ENCODE measurements at places on chromosomes 1 and 21.

DNA sequence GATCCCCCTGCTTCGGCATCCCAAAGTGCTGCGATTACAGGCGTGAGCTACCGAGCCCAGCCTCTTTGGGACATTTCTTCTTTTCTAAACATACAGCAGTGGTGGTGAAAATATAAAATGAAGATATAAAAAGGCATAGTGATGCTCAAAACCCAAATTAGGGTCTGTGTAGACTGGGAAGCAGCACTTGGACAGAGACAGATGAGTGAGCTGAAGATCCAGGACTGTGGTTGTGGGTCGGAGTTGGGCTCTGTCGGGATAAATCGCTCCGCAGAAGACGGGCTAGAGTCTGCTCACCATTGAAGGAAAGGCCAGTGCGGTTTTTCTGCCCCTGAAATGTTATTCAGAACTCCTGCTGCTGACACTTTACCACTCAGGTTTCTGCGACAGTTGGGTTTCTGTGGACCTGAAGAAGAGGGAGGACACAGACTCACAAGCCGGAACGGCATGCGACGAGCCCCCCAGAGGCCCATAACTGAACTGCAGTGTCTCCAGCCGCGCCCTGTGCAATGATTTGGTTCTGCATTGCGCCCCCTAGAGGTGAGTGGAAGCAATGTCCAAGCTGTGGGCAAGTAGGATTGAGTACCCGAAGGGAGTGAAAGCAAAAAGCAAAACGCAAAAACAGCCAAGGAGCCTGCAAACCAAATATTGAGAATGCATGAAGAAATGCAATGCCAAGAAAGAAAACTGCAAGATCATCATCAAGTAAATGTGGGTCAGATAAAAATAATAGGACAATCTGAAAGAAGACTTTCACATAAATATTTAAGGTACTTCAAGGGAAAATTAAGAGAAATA is 66.6 kb downstream of the GABPA start:
- peak; percentile 67 for DNase-seq

GRCh38 chr1:6474815-6475282 is 8.9 kb upstream of the TNFRSF25 start:
- no peak for DNase-seq

GRCh38 chr1:45557422-45557944 is 6.9 kb downstream of the AKR1A1 start:
- DNase-seq, result no peak

GRCh38 chr1:61055110-61055614 is 27.2 kb upstream of the NFIA start:
- no peak for DNase-seq

- DNase-seq, result no peak
Measured at GRCh38 chr1:190138266-190138665, 339.4 kb downstream of the BRINP3 start.

DNA sequence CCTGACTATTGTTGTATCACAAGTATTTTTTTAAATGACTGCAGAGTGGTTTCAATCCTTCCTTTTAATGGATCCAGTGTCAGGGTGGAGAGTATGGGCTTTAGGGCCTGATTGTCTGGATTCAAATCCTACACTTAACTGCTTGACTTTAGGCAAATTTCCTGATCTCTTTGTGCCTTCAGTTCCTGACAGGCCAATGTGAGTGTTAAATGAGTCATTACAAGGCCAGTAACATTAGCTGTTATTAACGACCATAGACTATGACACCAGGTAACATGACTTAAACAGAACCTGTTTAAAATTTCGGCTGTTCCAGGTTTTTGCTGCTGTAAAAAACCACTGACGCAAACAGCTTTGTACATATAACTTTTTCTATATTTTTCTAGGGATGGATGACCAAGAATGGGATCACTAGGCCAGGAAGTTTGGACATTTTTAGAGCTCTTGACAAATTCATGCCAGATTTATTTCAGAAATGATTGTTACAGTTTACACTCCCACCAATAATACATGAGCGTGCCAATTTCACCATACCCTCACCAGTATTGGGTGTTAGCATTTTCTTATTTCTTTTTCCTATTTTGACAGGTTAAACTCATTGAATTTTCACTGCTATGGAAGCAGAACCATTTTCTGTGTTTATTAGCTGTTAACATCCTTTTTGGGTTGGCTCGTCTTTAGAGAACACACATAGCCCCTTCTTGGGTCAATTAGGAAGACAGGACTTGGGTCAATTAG is 11.3 kb downstream of the ZNF362 start:
- DNase-seq, result no peak

DNA sequence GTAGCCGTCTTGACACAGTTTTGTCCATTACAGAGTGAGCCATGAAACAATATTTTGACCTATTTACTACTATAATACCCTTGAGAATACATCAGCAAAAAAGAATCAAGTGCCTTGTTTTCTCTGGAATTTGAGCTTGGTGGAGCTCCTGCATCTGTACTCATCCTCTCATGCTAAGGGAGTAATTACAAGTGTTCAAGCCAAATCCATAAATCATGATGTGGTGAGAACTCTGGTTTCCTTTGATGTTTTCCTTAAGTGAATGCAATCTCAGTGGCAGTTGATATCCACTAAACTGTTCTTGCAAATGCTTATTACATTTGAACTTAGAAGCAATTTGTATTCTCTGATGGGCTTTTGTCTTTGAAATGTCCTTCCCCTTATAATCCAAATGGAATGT is 824.6 kb upstream of the TMPRSS15 start:
- DNase-seq, result no peak

GRCh38 chr1:24939675-24940193 is 9.7 kb upstream of the RUNX3 start:
- no peak for DNase-seq

- DNase-seq, result peak; percentile 12
Measured at GRCh38 chr1:110136911-110137310, 13.4 kb upstream of the SLC6A17 start.

DNA sequence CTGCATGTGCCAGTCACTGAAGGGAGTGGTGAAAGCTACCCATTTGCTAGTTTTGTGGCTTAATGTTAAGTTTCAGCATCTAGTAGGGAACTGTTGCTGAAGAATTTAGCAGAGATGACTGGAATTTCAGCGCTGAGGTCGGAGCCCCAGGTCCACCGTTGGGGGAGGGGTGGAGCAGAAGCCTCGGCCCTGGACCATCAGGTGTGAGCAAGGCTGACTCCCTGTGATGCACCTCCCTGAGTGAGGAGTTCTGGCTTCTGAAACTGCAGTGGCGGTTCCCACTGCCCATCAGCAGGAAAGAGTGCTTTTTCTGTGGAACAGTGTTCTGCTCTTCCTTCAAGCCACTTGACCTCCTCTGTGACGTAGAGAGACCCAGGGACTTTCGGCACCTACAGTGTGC is 1.3 kb downstream of the NOS1AP start:
- no peak for DNase-seq

GRCh38 chr1:55051621-55052020 is 12.3 kb downstream of the PCSK9 start:
- no peak for DNase-seq

- no peak for DNase-seq
Measured at GRCh38 chr1:228554107-228554506, 66.9 kb downstream of the RNF187 start.

DNA sequence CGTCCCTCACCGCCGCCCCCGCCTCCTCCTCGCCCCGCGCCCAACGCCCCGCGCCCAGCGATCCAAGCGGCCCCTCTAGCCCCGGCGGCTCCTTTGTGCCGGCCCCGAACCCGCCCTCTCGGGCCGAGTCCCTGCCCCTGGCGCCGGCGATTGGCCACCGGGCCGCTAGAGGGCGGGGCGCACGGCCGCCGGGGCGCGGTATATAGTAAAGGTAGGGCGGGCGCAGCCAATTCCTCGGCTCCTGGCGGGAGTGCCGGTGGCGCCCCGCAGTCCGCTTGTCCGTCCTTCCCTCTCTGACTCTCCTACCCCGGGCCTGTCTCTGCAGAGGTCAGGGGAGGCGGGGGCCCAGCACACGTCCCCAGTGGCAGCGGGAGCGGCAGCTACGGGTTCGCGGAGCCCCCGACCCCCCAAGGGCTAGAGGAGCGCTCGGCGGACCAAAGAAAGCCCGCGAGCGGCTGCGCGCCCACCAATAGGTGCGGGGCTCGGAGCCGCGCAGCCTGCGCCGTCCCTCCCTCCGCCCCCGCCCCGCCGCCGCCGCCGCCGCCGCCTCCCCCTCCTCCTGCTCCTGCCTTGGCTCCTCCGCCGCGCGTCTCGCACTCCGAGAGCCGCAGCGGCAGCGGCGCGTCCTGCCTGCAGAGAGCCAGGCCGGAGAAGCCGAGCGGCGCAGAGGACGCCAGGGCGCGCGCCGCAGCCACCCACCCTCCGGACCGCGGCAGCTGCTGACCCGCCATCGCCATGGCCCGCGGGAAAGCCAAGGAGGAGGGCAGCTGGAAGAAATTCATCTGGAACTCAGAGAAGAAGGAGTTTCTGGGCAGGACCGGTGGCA is at the start of gene ATP1B1:
Gene ATP1B1 (plus strand): TSS at position 596 of the 826 bp plus-strand sequence. CDS start 140 bp downstream, at position 736.
- peak; percentile 56 for DNase-seq

DNA sequence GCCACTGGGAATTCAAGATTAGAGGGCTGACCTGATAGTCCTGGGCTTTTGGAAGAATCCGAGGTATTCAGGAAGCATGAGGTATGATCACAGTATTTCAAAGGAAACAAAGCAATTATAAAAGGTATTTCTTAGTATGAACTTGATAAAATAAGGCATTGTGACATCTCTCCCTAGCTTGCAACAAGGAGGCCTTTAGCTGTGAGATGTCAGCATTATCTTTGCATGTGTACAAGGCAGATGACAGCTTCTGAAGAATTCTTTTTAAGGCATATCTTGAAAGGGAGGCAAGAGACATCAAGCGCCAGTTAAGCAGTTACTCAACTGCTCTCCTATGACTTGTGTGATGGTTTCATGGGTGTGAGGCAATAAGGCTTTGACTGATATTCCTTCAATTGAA is 1123.7 kb downstream of the PLA2G4A start:
- no peak for DNase-seq

- DNase-seq, result no peak
Measured at GRCh38 chr1:85616736-85617135, 36.2 kb downstream of the CCN1 start.

- DNase-seq, result no peak
Measured at GRCh38 chr1:111062081-111062480, 77.8 kb downstream of the DRAM2 start.

DNA sequence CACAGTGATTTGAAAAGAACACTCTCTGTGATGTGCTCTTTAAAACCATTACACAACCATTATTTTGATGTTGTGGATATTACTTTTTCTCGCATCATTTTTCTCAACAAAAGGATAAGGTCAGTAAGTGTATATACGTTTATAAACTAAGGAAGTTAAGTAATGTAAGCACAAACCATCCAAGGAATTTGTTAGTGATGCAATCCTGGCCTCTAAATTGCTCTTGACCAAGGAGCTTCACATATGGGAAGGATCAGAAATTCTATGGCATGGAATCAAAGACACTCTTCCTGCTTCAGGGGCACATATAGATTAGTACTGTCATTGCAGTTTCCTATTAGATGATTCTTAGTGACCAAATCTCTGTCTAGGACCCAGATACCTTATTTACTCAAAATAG is 3.6 kb upstream of the PPP2R5A start:
- no peak for DNase-seq

DNA sequence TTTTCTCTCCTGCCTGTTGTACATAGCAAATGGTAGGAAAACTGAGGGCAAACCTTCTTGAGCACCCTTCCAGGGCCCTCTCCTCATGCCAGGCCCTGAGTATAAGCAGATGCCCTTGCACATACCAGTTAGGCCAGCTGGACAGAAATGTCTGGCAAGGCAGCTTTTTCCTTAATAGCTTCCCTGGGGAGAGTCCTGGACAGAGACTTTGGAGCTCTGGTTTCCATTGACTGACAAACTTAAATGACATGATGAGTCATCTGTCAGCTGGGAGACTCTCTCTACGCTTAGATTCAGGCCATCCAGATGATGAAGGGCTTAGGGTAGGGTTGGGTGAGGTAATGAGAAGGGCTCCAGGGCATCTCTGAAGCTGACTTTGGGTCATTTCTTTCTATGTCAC is 317.5 kb downstream of the ASTN1 start:
- DNase-seq, result no peak

GRCh38 chr1:109537450-109538178 is 2.1 kb upstream of the GPR61 start:
- no peak for DNase-seq

DNA sequence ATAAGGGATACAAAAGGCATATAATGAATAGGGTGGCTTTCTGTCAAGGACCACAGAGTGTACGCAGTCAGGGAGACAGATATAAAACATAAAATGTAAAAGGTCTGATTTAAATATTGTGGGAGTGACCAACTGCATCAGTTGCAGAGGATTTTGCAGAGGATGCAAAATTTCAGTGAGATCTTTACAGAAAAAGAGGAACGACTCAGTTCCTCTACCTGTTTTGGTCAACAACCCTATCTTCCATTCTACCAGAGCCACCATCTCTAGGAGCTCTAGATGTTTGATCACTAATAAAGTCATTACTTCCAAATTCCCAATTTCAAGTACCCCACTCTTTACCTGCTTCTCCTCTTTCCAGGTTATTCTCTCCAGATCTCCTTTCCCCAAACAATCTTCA is 16.5 kb downstream of the SOD1 start:
- DNase-seq, result no peak

DNA sequence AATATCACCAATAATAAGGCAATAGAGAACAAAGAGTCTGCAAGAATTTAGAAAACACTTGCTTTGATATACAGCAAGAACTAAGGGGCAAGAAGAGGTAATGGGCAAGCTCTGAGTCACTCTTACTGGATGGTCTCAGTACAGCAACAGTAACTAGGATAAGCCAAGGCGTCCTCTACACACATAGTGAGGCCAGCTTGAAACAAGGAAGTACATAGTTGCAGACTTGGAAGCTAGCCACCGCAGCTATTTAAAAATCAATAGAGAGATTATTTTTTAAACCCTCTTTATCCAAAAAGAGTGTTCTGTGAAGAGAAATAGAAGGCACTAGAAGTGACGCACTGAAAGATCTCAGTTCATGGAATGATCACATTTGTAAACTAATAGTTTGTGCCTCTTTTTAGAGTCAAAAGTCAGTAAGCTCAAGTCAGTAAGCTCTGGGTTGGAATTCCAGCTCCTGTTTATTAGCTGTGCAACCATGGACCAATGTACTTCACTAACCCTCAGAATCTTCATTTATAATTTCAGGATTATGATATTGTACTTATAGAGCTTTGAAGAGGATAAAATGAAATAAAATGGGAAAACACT is 118.6 kb downstream of the AKT3 start:
- no peak for DNase-seq

- DNase-seq, result no peak
Measured at GRCh38 chr1:78274814-78275213, 216.0 kb upstream of the PTGFR start.
